Amniotic epithelial cell (primary cell): ENCODE measurements at places on chromosomes 3 and 15.

DNA sequence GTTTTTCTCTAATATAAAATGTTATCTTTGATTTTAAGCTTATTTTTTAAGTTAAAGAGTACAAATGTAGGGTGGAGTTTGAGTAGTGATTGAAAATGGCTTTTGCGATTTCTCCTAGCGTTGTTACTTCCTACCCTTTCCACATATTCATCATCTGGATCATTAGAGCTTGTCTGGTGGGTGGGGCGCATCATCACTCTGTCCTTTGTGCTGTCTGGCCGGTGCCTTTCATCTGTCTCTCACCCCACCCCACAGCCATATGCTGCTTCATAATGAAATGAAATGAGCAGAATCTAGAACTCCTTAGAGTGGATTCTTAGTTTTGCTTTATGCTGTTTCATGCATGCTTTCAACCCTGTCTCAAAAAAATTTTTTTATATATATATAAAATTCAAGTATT, 44.3 kb downstream of the ATP1B3 start:
- no peak for DNase-seq

GRCh38 chr3:16239780-16240179, 25.0 kb downstream of the DPH3 start:
- peak; percentile 68 for DNase-seq

GRCh38 chr3:128188326-128188725, 35.0 kb downstream of the EEFSEC start:
- no peak for DNase-seq

- DNase-seq: no peak
Measured at GRCh38 chr3:62167566-62168262, 205.6 kb downstream of the FEZF2 start.

- no peak for DNase-seq
Measured at GRCh38 chr3:72567474-72567873, 280.8 kb downstream of the SHQ1 start.

GRCh38 chr3:153463895-153464294, 301.9 kb downstream of the RAP2B start:
- no peak for DNase-seq

GRCh38 chr3:37054370-37054769, 61.1 kb downstream of the MLH1 start:
- no peak for DNase-seq

GRCh38 chr3:22542311-22542710, 660.8 kb upstream of the UBE2E2 start:
- peak; percentile 1 for DNase-seq

DNA sequence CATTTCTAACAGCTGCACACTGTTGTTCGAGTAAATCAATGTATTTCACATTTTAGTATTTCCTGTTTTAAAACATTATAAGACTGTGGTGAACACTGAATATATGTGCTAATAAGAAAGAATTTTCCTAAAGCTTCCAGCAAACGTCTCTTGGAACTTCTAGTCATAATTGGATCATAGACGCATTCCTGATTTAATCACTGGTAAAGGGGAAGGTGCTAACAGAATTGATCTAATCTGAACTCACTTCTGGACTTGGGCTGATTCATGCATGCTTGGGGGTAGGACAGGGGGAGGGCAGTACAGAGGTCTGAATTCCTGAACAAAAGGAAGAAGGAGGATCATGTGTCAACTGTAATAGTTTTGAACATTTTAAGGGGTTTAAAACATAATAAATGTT, 7.3 kb upstream of the LEKR1 start:
- DNase-seq: peak; percentile 56

- no peak for DNase-seq
Measured at GRCh38 chr15:71312731-71313460, 197.6 kb downstream of the THSD4 start.

- DNase-seq: no peak
Measured at GRCh38 chr3:151971814-151972579, 98.6 kb downstream of the SUCNR1 start.

DNA sequence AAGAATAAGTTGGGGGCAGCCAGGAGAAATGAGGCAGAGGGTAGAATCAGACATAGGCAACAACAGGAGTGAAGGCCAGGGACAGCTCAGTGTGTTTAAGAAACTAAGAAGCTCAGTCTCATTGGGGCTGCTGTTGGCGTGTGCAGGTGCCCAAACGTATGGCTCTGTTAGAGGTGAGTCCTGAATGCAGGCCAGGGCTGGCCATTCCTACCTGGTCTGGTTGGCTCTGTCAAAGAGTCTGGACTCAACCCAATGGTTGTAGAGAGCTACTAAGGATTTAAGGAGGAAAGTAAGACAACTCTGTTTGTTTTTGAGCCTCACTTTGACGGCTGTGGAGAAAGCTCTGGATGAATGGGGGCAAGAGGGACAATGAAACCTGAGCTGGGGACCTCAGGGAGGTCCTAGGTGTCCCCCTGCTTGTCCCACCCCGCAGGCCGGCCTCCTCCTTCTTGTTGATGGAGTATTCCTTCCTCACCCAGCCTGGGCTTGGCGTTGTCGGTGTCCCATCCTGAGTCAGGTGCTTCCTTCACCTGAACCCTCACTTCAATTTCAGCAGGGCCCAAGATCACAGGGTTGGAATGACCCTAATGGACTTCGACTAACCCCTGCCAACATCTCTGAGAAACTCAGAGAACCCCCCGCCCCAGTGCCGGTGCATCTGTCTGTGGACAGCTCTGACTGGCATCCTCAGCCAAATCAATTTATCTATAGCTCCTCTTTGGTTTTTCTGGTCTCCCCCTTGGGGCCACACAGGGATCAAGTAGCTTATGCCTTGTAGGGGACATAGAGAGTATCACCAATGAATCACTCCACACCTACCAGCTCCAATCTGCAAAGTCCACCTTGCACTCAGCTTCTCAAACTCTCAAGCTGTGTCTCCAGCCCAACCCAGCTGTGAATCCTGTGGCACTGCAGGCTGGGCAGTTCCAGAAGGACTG, 8.3 kb downstream of the ITGA11 start:
- DNase-seq: no peak

DNA sequence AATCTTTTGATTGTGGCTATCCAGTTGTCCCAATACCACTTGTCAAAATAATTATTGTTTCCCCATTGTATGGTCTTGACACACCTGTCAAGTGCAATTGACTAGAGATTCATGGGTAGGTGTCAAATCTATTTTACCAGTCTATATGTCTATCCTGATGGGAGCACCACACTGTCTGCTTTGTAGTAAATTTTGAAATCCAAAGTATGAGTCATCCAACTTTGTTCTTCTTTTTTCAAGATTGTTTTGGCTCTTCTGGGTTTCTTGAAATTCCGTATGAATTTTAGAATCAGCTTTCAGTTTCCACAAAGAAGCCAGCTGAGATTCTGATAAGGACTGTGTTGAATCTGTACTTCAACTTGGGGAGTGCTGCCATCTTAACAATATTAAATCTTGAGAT, 71.9 kb downstream of the CSNK1G1 start:
- DNase-seq: peak; percentile 74

- peak; percentile 17 for DNase-seq
Measured at GRCh38 chr15:59380902-59381610, 8.4 kb upstream of the MYO1E start.

DNA sequence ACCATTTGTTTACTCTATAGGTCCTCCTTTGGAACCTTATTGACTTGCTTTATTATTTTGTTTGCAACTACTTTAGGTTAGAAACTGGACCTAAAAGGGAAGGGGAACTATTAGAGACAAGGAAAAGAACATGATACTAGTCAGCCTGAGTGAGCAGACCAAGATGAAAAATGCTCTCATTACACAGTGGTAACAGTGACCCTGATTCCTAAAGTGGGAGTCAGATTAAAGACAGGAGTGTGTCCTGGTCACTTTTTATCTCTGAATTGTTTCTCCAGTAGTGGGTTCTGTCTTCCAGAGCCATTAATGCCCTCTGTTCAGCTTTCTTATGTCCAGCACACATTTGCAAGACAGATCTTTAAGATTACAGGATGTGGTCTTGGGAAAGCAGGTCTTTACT, 124.1 kb downstream of the TMEM108 start:
- no peak for DNase-seq
